ENCODE measurements at places on chromosomes 11 and 22. TPM values are rescaled to one million over a fixed set of nuclear protein-coding genes. Genes with fewer than 3 reads are reported as not detected.
A peak's percentile ranks its signal among the peaks of the same experiment; 100 is the strongest.

GRCh38 chr22:41401781-41402648 is 20.3 kb downstream of the TEF start:
- peak; percentile 81 for DNase-seq

DNA sequence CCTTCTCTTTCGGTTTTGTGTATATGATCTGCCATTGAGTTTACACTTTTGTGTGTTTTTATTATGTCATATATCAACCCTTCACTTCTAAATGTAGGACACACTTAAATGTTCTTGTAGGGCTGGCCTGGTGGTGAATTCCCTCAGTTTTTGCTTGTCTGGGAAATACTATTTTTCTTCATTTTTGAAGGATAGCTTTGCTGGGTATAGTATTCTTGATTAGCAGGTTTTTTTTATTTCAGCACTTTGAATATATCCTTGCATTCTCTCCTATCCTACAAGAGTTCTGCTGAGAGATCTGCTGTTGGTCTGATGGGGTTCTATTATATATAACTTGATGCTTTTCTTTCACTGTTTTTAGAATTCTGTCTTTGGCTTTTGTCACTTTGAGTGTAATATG is 79.1 kb downstream of the TECTA start:
- no peak for DNase-seq

Gene APLNR
- total RNA-seq = 18.0 TPM

GRCh38 chr22:44667829-44668189 is 34.2 kb upstream of the PRR5 start:
- peak; percentile 54 for DNase-seq

DNA sequence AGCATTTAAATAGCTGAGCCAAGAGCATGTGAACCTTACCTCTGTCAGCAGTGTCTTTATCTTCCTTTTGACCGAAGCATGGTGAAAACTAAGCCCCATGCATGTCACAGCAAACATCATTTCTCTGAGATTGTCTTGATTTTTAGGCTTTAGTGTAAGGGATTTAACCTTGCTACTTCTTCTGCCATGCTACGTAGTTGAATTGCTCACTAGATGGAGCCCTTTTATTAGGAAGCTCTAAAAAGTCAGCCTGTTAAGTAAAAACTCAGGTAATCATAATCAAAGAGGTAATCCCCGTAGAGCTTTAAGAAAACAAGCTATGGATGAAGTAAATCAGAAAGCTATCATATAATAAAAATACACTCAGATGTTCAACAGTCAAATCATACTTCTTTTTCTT is 149.5 kb downstream of the PGR start:
- DNase-seq = no peak

DNA sequence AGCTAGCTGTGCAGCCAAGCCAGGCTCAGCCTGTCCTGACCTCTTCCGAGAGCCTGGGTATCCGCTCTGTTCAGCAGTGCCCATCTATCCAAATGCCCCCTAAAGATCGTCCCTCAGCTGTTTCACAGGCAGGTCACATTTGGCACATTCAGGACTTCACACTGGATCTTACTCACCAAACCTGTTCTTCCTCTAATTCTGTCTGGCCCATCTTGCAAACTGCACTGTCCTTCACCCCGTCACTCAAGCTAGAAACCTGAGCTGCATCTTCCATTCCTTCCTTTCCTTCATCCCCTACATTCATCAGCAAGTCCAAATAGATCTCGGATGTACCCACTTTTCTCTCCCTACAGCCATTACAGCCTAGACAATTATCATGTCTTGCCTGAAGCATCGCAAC is 60.7 kb upstream of the CSNK2A3 start:
- DNase-seq = no peak
